ENCODE measurements at places on chromosomes 2 and 18.

- DNase-seq: no peak
Observed at GRCh38 chr18:63725682-63726480, 23.1 kb downstream of the SERPINB11 start.

DNA sequence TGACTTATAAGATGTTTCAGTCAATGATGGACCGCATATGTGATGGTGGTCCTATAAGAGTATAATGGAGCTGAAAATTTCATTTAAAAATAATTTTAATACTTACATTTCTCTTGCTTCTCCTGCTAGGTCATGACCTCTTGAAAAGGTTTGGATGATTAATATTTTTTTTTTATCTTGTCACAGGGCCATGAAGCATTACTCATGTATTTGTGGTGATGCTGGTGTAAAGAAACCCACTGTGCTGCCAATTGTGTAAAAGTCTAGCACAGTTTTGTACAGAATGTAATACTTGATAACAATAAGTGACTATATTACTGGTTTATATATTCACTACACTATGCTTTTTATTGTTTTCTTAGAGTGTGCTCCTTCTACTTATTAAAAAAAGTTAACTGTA lies 124.2 kb upstream of the CELF4 start:
- DNase-seq: no peak

DNA sequence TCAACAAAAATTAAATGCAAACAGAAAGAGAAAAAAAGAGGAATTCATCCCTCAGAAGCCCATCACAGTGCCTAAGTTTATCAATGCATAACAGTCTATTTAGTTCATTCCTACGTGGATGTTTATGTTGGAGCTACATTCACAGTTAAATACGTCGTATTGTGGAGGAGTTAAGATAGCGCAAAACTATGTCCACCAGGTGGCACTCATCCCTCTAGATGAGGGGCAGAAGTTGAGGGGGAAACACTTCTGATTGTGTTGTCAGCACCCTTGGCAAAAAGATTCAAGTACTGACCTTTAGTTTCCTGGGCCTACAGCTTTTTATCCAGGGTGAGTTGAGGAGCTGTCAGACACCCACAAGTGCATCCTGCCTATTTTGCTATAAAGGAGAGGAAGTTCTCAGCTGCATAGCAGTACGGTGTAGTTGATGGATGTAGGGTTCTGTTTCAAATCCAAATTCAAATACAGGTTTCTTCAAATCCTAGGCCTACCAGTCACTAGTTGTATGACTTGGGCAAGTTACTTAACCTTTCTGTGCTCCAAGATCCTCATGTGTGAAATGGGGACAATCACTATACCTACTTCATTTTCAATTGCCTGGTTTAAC lies 26.8 kb upstream of the MYO1B start:
- DNase-seq: peak; percentile 72

DNA sequence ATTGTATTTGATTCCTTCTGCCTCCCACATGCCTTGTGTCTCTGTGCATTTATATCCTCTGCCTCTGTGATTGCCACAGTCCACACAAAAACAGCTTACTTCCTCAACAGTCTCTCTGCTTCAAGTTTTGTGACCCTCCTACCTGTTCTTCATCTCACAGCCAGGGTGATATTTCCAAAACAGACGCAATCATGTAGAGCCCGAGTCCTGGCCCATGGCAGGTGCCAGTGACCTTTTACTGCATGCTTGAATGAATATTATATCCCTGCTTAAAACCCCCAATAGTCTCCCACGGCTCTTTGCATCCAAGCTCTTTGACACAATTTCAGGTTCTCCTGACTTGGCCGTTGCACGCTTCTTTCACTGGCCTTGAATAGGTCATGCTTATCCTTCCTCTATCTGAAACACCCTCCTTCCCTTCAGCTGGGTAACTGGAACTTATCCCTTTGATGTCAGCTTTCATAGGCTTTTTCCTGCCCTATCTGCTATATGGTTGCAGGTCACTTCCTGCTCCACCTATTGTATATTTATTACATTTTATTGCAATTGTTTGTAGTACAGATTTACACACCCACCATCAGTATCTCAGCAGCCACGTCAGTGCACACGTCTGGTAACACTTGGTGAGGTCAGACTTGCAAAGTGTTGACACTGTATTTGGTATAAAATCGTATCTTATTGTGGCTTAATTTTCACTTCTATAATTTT lies 29.7 kb upstream of the IL1B start:
- no peak for DNase-seq

DNA sequence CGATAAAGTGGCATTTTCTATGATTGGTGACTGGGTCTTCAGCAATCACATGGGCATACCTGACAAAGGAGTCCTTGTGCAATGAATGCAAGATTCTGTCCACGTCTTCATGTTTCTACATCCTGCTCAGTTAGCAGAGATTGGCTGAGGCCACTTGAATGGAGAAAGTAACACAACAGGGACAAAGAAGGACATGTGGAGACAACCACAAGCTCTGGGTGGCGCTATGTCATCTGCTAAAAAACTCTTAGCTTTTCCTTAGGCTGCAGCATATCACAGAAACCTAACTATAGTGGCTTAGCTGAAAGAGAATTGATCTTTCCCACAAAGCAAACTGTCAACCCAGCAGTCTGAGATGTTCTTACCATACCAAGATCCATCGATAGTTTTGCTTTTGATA lies 1109.7 kb downstream of the SOCS6 start:
- no peak for DNase-seq

DNA sequence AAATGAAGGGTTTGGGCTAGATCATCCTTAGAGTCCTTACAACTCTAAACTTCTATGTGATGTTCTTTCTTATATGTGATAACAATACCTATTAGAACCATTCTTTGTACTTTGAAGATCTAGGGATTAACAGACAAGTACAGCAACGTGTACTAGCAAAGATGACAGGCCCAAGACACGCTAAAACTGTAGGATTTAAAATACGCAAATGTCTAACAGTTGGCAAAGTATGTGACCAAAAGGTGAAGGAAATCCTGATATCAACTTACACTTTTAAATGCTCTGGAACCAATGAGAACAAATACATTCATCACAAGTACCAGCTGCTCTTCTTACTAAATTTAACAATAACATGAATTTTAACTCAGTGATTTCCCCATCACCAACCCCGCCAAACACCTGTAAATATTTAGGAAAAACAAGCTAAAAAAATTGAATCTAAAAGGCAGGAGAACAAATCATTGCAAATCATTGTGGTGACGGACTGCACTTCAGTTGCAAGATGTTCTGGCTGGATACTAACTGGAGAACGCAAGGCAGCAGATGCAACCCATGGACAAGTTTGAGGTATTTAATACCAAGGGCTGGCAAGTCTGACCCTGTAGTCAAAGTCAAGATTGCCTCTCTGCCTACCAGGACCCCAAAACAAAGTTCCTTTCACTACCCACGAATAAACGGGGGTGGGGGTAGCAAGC lies 1.4 kb downstream of the ANKRD44 start:
- DNase-seq: no peak

DNA sequence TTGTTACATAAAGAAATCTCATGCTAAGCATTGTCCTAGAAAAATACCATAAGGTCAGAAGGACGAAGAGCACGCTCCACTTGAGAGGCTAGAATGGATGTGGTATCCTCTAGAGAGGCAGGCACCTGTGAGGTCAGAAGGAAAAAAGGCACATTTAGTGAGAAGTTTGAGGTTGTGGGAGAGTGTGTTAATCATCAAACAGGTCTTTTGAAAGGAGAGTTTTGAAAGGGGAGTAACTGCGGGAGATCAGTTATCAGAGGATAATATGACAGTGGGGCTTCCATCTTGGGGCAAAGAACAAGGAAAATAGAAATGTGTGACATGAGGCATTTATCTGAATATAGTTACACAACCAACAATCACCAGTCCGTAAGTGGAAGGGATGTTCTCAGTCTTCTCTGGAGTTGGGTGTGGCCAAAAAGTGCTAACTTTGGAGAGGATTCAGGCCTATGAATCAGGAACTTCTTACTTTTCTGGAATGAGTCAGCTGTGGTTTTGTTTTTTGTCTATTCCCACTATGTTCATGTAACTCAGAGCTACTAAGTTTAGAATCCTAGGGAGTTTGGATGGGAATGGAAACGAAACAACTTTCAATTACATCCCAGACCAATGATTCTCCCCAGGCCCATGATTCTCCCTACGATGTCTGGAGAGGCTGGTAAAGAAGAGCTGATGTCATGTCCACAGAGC lies 451.4 kb upstream of the ST6GAL2 start:
- peak; percentile 94 for DNase-seq

GRCh38 chr2:67304300-67304890 lies 92.7 kb upstream of the ETAA1 start:
- no peak for DNase-seq

- no peak for DNase-seq
Observed at GRCh38 chr2:147810883-147811765, 33.7 kb upstream of the ACVR2A start.

- DNase-seq: peak; percentile 82
Observed at GRCh38 chr2:33412920-33413319, 63.5 kb upstream of the RASGRP3 start.

- DNase-seq: no peak
Observed at GRCh38 chr2:151171186-151171585, 90.5 kb downstream of the RBM43 start.

- peak; percentile 72 for DNase-seq
Observed at GRCh38 chr18:59555995-59556659, 141.1 kb downstream of the CCBE1 start.

DNA sequence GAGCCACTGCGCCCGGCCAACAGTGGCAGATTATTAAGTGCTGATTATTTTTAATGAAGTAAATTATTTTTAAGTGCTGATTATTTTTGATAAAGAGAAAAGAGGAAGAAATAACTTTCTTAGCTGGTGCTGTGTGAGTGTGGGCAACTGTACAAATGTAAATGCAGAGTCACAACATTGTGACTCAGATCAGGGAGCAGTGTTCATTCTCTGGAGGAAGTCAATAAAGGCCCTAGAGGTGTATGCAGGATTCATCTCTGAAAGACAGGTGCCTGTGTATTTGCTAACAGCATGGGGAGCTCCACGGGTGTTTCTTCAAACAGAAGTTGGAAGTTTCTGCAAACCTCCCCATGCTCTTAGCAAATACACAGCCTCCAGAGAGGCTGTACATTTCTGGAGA lies 6.2 kb downstream of the KRTCAP3 start:
- no peak for DNase-seq

GRCh38 chr18:50866765-50867164 lies 12.2 kb upstream of the ME2 start:
- peak; percentile 30 for DNase-seq

GRCh38 chr2:2689306-2689705 lies 358.2 kb upstream of the MYT1L start:
- no peak for DNase-seq

- DNase-seq: no peak
Observed at GRCh38 chr18:24408496-24408895, 10.9 kb upstream of the OSBPL1A start.

- DNase-seq: no peak
Observed at GRCh38 chr2:240798327-240798905, 21.6 kb downstream of the KIF1A start.

GRCh38 chr2:80266231-80266630 lies 38.3 kb downstream of the LRRTM1 start:
- DNase-seq: no peak

DNA sequence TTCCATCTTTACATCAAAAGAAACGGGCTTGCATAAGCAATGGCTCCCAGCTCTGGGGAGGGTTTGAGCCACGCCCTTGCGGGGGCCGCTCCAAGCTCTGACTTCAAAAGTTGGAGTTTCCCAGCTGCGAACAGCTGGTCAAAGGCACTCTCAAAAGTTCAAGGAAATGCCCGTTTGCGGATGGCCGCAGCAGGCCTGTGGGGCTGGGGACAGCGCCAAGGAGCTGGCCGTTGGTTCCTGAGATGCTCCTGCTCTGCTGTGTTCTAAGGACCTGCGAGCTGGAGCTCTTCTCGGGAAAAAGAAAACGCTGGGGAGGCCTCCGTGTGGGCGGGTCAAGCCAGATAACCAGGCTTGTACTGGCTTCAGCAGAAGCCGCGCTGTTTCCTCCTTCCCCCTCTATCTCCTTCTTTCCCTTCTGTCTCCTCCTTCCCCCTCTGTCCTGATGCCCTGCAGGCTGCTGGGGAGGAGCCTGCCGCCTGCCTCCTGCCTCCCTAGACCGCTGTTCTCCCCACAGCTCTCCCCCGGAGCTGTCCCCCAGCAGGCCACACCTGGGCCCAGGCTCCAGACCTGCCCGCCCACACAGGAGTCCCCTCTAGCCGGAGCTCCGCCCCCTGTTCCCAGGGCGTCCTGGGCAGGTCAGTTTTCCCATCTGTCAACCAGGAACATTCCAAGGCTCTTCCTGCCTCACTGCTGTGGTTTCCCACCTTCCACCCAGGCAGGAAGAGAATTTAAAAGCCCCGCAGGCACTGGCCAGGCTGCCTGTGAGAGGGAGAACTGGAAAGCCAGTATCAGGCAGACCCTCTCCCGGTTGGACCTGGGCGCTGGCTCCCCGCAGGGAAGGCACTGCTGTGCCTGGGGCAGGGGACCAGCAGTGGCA lies 14.1 kb downstream of the KLF11 start:
- peak; percentile 80 for DNase-seq

DNA sequence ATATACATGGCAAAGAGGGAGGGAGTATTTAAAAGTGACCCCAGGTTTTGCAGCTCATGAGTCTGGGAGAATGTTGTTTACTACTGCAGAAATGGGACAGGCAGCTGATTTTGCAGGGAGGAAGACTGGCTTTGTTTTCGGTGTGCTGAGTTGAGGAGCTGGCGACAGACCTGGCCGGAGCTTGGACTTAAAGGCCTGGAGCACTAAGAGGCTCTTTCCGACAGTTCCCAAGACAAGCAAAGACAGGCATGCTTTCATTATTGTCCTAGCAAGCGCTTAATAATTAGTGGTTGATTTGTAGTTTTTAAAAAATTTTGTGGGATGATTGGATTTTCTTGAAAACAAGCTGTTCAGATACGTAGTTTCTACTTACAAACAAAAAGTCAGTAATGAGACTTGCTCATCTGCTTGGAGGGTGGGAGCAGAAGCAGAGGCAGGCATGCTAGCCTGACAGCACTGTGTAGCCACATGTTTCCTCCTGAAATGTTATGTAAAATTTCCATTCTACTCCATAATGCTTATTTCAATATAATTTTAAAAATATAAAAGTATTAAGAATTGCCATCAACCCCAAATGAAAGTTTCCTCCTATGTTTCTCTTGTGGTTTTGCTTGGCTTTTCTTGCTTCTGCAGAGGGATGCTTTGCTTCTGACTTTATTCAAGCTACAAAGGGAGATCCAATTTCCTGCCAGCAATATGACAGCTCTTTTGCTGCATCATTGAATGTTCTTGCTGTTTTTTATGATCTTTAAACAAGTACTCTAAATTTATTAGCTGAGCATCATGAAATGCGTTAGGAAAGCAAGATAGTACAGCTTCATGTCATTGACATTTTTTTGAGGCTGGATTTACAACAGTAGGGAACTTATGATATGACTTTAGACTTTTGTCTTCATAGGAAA lies 75.8 kb downstream of the PHLPP1 start:
- peak; percentile 68 for DNase-seq

DNA sequence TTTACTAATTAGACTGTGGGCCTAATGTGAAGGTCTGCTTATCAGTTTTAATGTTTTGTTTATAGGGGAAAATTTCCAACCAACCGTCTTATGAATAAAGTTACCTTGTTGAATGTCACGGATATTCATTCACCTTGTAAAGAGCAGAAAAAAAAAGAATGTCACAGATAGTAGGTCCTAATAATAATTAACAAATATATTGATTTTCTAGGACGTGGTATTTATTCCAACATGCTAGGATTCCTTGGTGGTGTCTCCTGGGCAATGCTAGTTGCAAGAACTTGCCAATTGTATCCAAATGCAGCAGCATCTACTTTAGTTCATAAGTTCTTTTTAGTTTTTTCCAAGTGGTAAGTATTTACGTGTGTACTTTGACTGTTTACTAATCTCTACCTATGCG lies 23.4 kb downstream of the PAPOLG start:
- no peak for DNase-seq

- no peak for DNase-seq
Observed at GRCh38 chr2:128272601-128273468, 45.8 kb downstream of the HS6ST1 start.

- no peak for DNase-seq
Observed at GRCh38 chr2:191500884-191501560, 176.9 kb upstream of the NABP1 start.

All from fibroblast of mammary gland (primary cell).